ENCODE measurements at places on chromosomes 11 and 22. TPM values are rescaled to one million over a fixed set of nuclear protein-coding genes. Genes with fewer than 3 reads are reported as not detected.

DNA sequence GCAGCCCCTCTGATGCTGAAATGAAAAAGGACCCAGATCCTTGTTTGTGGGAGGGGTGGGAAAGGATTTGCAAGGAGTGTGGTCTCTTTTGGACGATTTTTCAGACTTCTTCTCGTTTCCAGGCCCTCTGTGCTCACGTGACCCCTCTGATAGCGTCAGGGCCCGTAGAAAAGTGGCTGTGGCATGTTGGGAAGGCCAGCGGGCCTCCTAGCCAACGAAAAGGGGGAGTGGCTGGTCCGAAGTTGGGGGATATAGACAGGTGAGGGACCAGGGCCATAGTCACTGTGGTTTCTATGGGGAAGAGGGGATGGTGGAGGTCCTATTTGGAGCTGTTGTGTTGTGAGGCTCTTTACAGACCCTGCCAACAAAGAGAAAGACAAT, 6.6 kb downstream of the PARVB start:
- H3K36me3 ChIP-seq = no peaks in the 10 kb centered on the region
- H3K27ac ChIP-seq = peak overlapping the region; percentile 92
- H3K4me3 ChIP-seq = peak overlapping the region; percentile 15
- peaks cover 56% of the 10 kb centered on the region for H3K4me1 ChIP-seq

DNA sequence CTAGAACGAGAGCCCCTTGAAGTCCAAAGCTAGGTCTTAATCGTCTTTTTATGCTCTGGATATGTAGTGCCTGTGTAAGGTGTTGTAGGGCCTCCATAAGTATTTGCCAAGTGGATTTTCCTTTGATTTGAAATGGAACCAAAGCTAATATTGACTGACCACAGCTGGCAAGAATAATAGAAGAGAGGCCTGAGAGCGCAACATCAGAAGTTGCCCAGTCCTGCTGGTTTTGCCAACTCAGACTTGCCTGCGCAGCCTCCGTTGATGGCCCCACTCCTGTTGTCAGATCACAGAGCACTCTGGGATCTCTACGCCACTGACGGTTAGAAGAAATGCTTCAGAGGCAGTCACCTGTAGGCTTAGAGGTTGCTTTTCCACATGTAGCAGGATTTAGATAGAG, 251.2 kb downstream of the TENM4 start:
- no peak for DNase-seq
- H3K4me1 ChIP-seq = no peaks in the 10 kb centered on the region
- no peak overlapping the region for H3K27ac ChIP-seq

GRCh38 chr11:14117632-14118031, 155.1 kb downstream of the SPON1 start:
- no peak overlapping the region for H3K27ac ChIP-seq
- H3K36me3 ChIP-seq = no peaks in the 10 kb centered on the region
- DNase-seq = no peak
- no peak overlapping the region for H3K4me3 ChIP-seq
- H3K27me3 ChIP-seq = no peaks in the 10 kb centered on the region

- no peaks in the 10 kb centered on the region for H3K36me3 ChIP-seq
- DNase-seq = no peak
- peak overlapping the region; percentile 76 for H3K27ac ChIP-seq
- H3K4me1 ChIP-seq = peaks cover 46% of the 10 kb centered on the region
Measured at GRCh38 chr22:35410663-35411034, 10.7 kb downstream of the MCM5 start.

- no peaks in the 10 kb centered on the region for H3K27me3 ChIP-seq
- peaks cover 10% of the 10 kb centered on the region for H3K4me1 ChIP-seq
- DNase-seq = no peak
- H3K36me3 ChIP-seq = no peaks in the 10 kb centered on the region
Measured at GRCh38 chr11:8937159-8937558, 4.4 kb upstream of the C11orf16 start.

GRCh38 chr11:110526323-110526722, 96.6 kb downstream of the FDX1 start:
- H3K4me1 ChIP-seq = peaks cover 11% of the 10 kb centered on the region
- no peak for DNase-seq
- no peaks in the 10 kb centered on the region for H3K27me3 ChIP-seq
- H3K36me3 ChIP-seq = no peaks in the 10 kb centered on the region
- no peak overlapping the region for H3K4me3 ChIP-seq

DNA sequence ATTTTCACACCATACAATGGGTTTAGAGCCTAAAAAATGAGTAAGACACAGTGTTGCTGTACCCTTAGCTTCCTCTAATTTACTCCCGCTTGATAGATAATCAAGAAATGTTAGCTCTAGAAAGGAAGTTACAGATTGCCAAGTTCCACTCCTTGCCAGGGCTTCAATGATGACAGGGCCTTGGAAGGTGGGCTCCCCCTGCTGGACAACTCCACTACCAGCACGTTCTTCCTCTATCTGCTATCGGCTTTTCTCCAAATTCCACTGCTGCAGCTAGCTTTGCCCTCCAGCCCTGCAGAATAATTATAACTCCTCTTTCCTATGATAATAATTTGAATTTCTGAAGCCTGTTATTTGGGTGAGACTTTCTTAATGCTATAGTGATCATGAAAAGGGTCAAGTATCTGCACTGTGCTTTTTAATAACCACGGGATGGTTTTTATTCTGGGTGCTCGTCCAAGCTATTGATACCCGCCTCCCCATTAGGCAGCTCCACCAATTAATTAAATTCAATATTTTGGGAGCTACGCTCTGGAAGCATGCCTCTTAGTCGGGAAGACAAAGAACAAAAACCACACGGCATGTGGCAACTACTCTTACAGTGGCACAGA, 9.0 kb downstream of the SYN3 start:
- peak; percentile 81 for DNase-seq
- H3K4me1 ChIP-seq = no peaks in the 10 kb centered on the region
- no peaks in the 10 kb centered on the region for H3K36me3 ChIP-seq
- H3K27me3 ChIP-seq = no peaks in the 10 kb centered on the region
- no peak overlapping the region for H3K27ac ChIP-seq

GRCh38 chr11:453564-453963, 3.5 kb downstream of the PTDSS2 start:
- H3K4me1 ChIP-seq = peaks cover 74% of the 10 kb centered on the region
- peaks cover 23% of the 10 kb centered on the region for H3K36me3 ChIP-seq
- peak; percentile 75 for DNase-seq
- no peaks in the 10 kb centered on the region for H3K27me3 ChIP-seq

GRCh38 chr11:83042964-83043711, 28.6 kb downstream of the RAB30 start:
- no peaks in the 10 kb centered on the region for H3K36me3 ChIP-seq
- H3K4me3 ChIP-seq = no peak overlapping the region
- H3K27me3 ChIP-seq = no peaks in the 10 kb centered on the region
- H3K4me1 ChIP-seq = peaks cover 13% of the 10 kb centered on the region
- H3K27ac ChIP-seq = no peak overlapping the region

- H3K4me3 ChIP-seq = no peak overlapping the region
- no peak overlapping the region for H3K27ac ChIP-seq
- H3K36me3 ChIP-seq = no peaks in the 10 kb centered on the region
- no peaks in the 10 kb centered on the region for H3K27me3 ChIP-seq
Measured at GRCh38 chr22:30702856-30703255, 8.2 kb downstream of the OSBP2 start.

- peaks cover 33% of the 10 kb centered on the region for H3K36me3 ChIP-seq
- peaks cover 13% of the 10 kb centered on the region for H3K4me1 ChIP-seq
- no peak overlapping the region for H3K4me3 ChIP-seq
- DNase-seq = no peak
- H3K27ac ChIP-seq = no peak overlapping the region
- H3K27me3 ChIP-seq = no peaks in the 10 kb centered on the region
Measured at GRCh38 chr11:74846770-74847169, 98.1 kb downstream of the RNF169 start.

GRCh38 chr11:122559734-122560382, 95.7 kb upstream of the UBASH3B start:
- no peak for DNase-seq
- no peak overlapping the region for H3K4me3 ChIP-seq
- H3K4me1 ChIP-seq = no peaks in the 10 kb centered on the region
- peaks cover 7% of the 10 kb centered on the region for H3K27me3 ChIP-seq

DNA sequence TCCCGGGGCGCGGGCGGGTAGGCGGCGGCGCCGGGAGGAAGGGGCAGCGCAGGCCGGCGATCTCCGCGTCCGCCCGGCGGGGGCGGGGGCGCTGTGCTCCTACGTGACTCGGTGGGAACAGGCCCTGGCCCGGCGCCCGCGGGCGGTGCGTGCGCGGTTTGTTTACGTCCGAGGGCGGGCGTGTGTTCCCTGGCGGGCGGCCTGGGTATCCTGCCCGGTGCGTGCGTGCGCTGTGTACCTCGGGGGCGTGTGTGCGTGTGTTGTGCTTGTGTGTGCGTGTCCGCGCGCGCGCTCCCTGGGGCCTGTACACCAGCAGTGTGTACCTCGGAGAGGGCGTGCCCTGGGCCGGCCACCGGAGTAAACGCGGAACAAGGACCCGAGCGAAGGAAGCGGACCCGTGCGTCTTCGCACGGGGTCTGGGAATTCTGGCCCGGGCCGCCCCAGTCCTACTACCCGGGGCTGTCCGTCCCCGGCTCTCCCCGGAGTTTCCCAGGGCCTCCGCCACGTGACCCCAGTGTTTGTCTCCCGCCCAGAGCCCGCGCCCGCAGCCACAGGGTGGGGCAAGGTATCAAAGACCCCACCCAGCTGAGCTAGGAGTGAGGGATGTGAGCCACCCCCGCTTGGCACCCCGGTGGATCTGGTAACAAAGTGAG, 769 bp downstream of the MAFF start:
- H3K4me3 ChIP-seq = peak overlapping the region; percentile 70
- peak; percentile 93 for DNase-seq
- H3K36me3 ChIP-seq = no peaks in the 10 kb centered on the region
- no peaks in the 10 kb centered on the region for H3K27me3 ChIP-seq
- peaks cover 33% of the 10 kb centered on the region for H3K4me1 ChIP-seq

DNA sequence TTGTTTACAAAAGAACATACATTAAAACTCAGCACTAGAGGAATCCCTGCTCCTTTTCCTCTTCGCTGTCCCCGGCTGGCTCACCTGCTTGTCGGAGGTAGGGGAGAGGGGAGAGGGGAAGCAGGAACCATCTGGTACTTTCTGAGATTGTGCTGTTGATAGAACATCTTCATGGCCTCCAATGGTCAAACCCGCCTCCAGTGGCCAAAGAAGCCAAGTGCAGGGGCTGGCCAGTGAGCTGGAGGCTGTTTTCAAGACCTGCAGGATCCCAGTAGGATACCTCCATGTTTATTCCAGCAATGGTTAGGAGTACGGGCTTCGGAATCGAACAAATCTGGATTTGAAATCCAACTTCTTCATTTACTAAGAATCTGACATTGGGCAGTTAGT, 92.6 kb downstream of the PKNOX2 start:
- H3K27ac ChIP-seq = no peak overlapping the region
- DNase-seq = no peak
- peaks cover 28% of the 10 kb centered on the region for H3K4me1 ChIP-seq
- no peaks in the 10 kb centered on the region for H3K27me3 ChIP-seq
- H3K36me3 ChIP-seq = no peaks in the 10 kb centered on the region
- no peak overlapping the region for H3K4me3 ChIP-seq

DNA sequence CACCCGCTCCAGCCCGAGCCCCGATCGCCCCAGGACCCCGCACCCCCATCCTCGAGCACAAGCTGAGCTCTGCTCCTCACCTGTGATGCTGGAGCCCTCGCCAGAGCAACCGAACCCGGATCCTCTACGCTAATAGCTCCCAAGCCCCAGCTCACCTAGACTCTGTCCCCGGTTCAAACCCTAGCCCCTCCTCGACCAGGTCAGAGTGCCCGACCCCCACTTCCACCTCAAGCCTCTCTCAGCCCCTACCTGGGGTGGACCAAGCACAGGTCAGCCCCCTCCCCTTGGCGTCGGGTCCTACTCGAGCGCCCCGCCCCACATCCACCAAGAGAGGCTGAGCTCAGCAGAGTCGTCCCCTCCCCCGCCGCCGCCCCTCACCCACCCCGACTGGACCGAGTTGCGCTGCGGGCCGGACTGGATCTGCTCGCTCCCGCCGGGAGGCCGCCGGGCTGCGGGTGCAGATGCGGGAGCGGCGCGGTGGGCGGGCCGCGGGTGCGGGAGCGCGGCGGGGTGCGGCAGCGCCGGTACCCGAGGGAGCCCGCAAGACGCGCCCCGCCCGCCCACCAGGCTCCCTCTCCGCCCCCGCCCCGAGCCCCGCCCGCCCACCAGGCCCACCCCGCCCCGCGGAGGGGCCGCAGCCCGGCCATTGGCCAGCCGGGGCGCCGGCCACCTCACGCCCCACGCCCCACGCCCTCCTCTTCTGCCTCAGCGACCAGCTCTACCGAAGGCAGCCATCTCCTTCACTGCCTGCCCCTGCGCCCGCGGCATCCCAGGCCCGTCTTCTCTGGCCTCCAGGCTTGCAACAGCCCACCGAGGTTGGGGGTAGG, 577 bp upstream of the DKK3 start:
- peak overlapping the region; percentile 27 for H3K4me3 ChIP-seq
- no peak overlapping the region for H3K27ac ChIP-seq
- no peak for DNase-seq
- peaks cover 81% of the 10 kb centered on the region for H3K27me3 ChIP-seq
- H3K4me1 ChIP-seq = peaks cover 23% of the 10 kb centered on the region
- no peaks in the 10 kb centered on the region for H3K36me3 ChIP-seq

DNA sequence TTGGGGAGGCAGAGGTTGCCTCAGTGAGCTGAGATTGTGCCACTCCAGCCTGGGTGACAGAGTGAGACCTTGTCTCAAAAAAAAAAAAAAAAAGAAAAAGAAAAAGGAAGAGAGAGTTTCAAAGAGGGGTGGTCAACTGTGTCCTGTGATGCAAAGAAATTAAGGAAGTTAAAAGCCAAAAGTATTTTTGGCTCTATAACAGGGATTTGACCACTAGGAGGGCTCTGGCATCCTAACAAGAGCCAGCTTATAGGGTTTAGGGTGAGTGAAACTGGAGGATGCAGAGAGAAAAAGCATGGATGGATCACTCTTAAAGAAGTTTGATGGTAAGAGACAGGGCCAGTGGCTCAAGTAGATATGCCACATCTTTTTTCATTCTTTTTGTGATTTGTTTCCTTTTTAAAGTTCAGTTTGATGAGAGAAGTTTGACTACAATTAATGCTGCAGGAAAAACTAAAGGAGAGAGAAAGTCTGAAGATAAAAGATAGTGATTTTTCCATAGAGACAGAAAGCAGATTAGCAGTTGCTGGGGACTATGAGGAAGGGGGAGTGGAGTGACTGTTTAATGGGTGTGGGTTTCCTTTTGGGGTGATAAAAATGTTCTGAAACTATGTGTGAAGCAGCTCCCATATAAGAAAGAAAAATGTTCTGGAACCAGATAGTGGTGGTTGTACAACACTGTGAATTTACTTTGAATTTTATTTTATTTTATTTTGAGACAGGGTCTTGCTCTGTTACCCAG, 11.1 kb upstream of the MICAL2 start:
- H3K4me1 ChIP-seq = peaks cover 5% of the 10 kb centered on the region
- H3K27ac ChIP-seq = no peak overlapping the region
- no peaks in the 10 kb centered on the region for H3K36me3 ChIP-seq
- no peak overlapping the region for H3K4me3 ChIP-seq
- H3K27me3 ChIP-seq = peaks cover 4% of the 10 kb centered on the region
- no peak for DNase-seq

- peaks cover 28% of the 10 kb centered on the region for H3K36me3 ChIP-seq
- peak; percentile 98 for DNase-seq
- H3K4me1 ChIP-seq = peaks cover 39% of the 10 kb centered on the region
- no peaks in the 10 kb centered on the region for H3K27me3 ChIP-seq
- H3K4me3 ChIP-seq = peak within 1 kb of the TSS; percentile 92
Measured at GRCh38 chr11:64923944-64924909, at the start of gene PPP2R5B. TSS of gene PPP2R5B (plus strand) at chr11:64924689. CDS start at chr11:64925735, 1,046 bp downstream.

CEP126 gene
- polyA plus RNA-seq = 0.76 TPM

ST3GAL4 gene
- 12.8 TPM for polyA plus RNA-seq

A4GALT gene
- 9.0 TPM for polyA plus RNA-seq

UBQLNL gene
- polyA plus RNA-seq = 0.93 TPM

RIC8A gene
- 59.2 TPM for polyA plus RNA-seq

MRGPRF gene
- 2.2 TPM for polyA plus RNA-seq

NEFH gene
- polyA plus RNA-seq = 1.2 TPM
